Effector memory CD4-positive, alpha-beta T cell (primary cell): ENCODE measurements at places on chromosomes 4 and X.

DNA sequence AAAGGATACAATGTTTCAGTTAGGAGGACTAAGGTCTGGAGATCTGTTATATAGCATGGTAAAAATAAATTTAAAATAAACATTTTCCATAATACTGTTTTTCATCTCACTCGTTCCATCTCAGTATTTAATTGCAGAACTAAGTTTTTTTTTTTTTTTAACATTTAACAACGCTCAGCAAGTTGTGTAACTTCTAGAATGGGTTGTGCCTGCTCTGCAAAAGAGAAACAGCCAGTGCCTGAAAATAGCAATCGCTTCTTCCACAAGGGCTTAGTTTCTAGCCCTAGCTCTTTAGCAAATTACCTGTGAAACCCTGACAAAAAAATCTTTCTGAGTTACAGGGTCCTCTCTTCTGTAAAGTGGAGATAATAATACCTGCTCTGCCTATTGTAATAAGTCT, 41.9 kb downstream of the CNGA1 start:
- no peak for DNase-seq

DNA sequence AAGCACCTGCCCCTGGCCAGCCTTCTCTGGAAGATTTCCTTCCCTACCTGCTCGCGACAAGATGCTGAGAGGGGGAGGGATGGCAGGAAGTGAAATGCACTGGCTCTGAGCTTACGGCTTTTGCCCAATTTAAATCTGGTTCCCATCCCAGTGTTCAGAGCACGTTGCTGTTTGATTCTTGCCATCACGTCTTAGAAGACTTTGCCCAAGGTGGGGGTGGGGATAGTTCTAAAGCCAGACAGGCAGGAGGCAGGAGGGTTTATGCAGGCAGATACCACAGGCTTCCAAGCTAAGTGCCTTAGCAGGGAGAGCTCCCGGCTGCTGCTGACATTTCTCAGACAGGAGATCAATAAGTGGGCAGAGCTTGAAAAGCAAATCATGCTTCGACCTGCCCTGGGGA, 393.9 kb downstream of the MID1IP1 start:
- no peak for DNase-seq

DNA sequence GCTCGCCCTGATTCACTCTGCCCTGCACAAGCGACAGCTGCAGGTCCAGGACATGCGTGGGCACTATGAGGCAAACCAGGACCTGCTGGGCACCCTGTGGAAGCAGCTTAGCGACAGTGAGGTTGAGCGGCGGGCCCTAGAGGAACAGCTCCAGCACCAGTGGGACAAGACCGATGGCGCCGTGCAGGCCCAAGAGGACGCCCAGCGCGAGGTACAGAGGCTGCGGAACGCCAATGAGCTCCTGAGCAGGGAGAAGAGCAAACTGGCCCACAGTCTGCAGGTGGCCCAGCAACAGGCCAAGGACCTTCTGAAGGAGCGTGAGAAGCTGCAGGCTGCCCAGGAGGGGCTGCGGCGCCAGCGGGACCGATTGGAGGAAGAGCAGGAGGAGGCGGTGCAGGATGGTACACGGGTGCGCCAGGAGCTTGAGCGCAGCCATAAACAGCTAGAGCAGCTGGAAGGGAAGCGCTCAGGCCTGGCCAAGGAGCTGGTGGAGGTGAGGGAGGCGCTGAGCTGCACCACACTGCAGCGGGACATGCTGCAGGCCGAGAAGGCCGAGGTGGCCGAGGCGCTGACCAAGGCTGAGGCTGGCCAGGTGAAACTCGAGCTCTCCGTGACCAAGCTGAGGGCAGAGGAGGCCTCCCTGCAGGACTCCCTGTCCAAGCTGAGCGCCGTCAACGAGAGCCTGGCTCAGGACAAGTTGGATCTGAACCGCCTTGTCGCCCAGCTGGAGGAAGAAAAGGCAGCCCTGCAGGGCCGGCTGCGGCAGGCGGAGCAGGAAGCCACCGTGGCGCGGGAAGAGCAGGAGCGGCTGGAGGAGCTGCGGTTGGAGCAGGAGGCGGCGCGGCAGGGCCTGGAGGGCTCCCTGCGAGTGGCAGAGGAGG, 12.8 kb downstream of the SMIM10L2A start:
- DNase-seq: no peak

DNA sequence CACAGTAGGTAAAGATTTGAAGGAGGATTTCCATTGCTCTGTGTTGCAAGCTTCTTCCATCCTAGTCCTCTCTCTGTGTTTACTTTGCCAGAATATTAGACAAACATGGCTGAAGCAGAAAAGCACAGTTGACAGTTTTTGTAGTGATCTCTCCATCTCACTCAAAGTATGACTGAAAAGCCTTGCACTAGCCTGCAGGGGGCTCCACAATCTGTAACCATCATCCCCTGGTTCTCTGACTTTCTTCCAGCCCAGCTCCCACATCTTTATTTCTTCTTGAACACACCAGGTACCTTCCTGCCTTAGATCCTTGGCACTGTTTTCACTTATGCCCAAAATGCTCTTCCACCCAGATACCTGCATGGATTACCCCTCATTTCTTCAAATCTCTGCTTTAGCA, 34.1 kb upstream of the HHIP start:
- DNase-seq: no peak

DNA sequence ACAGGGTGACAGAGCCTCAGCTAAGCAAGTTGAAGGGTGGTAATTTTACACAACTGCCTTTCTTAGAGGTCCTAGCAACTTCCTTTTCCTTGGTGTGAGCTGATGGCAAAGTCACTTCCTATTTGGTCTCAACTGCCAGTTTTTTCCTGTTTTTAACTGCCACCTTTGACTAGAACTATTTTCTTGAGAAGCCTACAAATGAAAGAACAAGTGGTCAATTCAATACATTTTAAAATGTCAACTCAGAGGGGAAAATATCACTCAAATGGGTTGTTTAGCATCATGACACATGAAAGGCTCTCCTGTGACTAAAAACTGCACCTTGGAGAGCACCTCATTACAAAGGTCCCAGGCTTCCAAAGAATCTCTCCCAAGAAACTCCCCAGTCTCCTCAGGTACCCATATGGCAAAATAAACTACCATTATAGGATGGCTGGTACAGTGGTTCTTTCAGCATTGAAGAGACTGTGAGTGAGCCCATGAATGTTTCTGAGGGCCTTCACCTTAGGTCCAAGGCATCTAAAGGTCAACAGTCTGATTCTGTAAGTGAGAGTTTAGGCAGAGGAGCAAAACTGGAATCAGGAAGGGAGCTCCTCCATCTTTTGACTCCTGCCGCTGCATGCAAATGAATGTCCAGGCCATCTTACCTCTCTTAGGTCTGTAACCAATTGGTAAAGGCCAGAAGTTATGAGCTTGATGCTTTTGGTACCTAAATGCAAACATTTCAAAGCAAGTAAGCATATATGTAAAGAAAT, 5.5 kb upstream of the STK26 start:
- no peak for DNase-seq
